ENCODE measurements at places on chromosomes 1 and 21. TPM values are rescaled to one million over a fixed set of nuclear protein-coding genes. Genes with fewer than 3 reads are reported as not detected.

AGRN gene
- total RNA-seq, result 246 TPM

SH2D5 gene
- total RNA-seq, result 0.18 TPM

WNT2B gene
- 8.5 TPM for total RNA-seq

TTC24 gene
- 0.58 TPM for total RNA-seq

PRKACB gene
- total RNA-seq, result 39.4 TPM

LRRC71 gene
- 0.35 TPM for total RNA-seq

FBXO2 gene
- 1.4 TPM for total RNA-seq

LCE3D gene
- total RNA-seq, result not detected

OLFML3 gene
- total RNA-seq, result 102 TPM

C1orf226 gene
- 7.0 TPM for total RNA-seq

FOXO6 gene
- total RNA-seq, result 5.3 TPM

MAEL gene
- 0.64 TPM for total RNA-seq

CSF1 gene
- 20.1 TPM for total RNA-seq

HRNR gene
- total RNA-seq, result not detected

KRTAP6-3 gene
- total RNA-seq, result not detected

VHLL gene
- not detected for total RNA-seq
